Stimulated activated CD4-positive, alpha-beta T cell treated with anti-CD3 and anti-CD28 coated beads, Interleukin-4, amount 100 ng/mL, for 24 hours (primary cell): ENCODE measurements at places on chromosomes 11 and 22.

DNA sequence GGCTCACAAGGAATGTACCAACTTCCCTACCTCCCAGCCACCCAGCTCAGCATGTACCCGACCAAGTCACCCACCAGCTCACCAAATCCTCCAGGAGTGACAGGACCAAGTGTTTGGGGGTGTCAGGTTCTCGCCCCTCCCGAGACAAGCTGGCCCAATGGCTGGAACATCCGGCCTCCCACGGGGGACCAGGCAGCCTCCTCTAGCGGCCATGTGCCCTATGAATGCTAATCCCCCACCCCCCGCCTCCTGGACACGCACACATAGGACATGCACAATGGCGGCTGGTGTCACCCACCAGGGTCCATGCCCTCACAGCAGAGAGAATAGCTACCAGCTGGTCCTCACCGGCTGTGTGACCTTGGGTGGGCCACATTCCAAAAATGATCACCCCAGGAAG lies 151.0 kb downstream of the MN1 start:
- DNase-seq: no peak

DNA sequence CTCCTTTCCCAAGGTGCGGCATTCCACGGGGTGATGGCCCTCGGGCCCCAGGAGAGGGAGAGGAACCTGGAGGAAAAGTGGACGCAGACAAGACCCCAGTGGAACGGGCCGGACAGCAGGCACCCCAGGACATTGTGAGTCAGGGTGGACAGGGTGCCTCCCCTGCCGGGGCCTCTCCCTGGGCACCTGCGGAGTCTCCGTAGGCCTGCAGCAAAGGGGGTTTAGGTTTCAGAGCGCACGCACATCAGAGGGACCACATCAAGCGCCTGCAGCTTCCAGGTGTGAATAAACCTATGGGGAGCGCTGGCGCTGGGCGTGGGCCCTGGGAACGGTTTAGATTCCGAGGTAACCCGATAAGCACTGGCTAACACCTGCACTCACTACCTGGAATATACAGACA lies 22.7 kb upstream of the FGF19 start:
- no peak for DNase-seq

DNA sequence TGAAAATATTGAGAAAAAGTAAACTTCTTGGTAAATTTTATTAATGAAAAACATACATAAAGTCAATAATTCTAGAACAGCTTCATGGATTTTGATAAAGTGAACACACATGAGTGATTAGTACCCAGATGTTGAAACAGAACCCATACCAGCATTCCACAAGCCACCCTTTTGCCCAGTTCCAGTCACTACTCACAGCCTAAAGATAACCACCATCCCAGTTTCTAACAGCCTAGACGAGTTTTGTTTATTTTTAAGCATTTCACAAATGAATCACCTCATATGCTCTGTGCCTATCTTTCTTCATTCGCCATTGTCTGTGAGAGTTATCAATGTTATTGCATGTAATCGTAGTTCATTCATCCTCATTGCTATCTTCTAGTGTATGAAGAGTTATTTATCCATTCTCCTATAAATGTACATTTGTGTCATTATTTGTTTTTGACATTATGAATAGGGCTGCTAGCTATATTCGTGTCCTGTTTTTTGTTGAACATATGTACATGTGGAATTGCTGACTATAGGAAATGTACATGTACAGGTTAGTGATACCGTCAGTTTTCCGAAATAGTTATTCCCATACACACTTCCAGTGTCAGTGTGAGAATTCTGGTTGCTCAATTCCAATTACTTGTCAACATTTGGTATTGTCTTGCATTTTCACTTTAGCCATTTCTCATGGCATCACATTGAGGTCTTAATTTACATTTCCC lies 44.5 kb upstream of the TEAD1 start:
- DNase-seq: no peak

GRCh38 chr11:126304457-126305075 lies 706 bp downstream of the DCPS start:
- DNase-seq: no peak

GRCh38 chr11:106988151-106989077 lies 29.9 kb downstream of the GUCY1A2 start:
- DNase-seq: no peak

DNA sequence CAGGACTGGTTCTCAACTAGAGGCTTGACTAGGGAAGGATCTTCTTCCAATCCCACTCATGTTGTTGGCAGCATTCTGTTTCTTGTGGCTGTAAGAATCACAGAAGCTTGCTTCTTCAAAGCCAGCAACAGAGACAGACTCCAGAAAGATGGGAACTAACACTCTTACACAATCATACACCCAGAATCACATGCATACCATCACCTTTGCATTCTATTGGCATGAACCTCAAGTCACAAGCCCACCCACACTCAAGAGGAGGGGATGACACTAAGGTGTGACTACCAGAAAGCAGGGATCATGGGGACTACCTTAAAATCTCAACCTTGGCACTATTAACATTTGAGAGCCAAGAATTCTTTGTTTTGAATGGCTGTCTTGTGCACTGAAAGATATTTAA lies 13.6 kb upstream of the PANX3 start:
- no peak for DNase-seq

DNA sequence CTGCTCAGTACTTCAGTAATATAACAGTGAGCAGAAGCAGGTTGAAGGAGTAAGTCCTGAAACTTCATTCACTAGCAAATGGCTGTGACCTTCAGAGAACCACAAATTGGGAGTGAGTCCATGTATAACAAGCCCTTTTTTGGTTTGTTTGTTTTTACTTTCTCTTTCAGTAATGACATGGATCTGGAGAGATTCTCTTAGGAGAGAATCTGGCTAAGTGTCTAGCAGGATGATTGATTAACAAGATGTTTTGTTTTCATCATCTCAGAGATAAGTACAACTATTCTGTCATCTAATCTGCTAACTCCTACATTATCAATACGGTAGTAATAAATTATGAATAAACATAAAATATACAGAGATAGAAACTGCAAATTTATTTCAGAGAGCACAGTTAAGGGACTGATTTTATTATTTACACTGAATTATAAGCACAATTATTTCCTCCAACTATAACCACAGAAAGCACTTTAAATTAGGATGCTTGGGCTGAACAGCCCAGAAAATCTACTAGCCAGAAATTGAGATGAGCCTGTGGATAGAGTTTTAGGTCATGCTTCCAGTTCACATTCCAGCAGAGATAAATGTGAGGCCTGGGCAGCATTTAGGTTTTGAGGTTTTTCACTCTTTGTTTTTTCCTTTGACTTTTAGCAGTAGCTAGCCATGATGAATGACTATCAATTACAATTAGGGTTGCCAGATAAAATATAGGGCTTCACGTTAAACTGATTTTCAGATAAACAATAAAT lies 429.3 kb upstream of the FAT3 start:
- no peak for DNase-seq

DNA sequence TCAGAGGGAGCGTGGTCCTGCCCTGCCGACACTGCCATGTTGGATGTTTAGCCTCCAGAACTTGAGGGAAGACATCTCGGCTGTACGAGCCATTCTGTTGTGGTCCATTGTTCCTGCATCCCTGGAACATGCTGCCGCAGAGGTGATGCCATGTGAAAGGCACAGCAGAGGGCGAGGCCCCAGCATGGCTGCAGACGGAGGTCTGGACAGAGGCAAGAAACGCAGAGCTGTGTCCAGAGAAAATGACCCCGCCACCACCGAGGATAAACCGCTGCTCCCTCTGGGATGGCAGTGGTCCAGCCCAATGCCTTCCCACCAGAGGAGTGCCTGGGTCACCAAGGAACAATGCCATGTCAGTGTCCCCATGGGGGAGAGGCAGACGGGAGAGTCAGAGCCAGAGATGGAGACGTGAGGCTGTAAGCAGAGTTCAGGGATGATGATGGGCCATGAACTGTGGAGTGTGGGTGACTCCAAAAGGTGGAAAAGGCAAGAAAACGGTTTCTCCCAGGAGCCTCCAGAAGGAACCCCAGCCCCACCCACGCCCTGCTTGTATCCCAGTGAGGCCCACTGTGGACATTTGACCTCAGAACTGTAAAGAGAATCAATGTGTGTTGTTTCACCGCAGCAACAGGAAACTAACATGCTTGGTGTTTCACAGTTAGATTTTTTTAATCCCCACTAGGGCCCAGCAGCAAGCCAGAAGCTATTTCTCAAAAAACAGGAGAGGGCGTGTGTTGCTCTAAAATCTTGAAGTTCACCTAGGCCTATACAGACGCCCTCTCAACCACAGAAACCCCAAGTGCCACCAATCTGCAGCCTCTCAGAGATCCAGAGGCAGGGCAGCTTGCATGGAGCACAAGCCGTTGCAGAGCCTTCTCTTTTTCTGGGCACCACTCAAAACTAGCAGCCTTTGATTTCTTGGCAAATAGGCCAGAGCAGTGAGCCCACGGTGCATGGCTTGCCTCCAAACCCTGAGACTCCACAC lies 1422.9 kb downstream of the TBC1D22A start:
- no peak for DNase-seq

- no peak for DNase-seq
Observed at GRCh38 chr11:64866173-64866491, 12.3 kb downstream of the EHD1 start.

GRCh38 chr11:36469063-36469462 lies 41.0 kb downstream of the TRAF6 start:
- DNase-seq: no peak

- no peak for DNase-seq
Observed at GRCh38 chr11:61080986-61081590, 21.2 kb upstream of the CD5 start.

DNA sequence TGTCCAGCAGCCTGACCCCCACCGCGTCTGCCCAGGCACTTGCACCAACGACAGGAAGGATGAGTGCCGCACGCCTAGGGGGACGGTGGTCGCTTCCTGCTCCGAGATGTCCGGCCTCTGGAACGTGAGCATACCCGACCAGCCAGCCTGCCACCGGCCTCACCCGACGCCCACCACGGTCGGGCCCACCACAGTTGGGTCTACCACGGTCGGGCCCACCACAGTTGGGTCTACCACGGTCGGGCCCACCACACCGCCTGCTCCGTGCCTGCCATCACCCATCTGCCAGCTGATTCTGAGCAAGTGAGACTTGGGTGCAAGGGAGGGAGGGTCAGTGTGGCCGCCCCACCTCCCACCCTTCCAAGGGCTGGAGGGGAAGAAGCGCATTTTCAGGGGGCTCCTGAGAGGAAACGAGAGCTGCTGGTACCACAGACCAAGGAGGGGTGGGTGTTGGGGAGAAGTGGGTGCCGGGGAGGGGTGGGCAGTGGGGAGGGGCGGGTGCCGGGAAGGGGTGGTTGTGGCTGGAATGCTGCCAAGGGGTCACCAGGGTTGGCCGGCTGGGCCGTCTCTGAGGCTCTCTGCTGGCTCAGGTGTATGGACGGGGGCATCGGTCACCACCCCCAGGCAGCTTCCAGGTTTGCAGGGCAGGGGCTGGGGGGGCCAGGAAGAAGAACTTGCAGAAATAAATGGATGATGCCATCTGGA lies 27.7 kb upstream of the MUC5B start:
- DNase-seq: no peak

DNA sequence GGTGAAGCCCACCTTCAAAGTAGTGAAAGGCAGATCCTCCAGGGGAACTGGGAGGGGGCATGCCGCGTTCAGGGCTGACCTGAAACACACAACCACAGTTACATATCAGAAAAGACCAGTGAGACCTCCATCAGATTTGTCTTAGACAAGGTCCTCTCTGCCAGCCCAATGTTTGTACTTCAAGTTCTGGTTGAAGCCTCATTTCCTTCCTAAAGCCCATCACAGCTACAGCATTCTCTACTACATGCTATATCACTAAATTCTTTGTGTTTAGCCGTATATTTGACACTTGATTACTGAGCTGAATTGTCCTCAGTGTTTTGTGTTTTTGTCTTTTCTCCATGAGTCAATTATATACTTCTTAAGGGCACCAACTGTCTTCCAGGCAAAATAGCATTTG lies 40.1 kb downstream of the PI4KA start:
- DNase-seq: no peak
